PC-3 (cell line): ENCODE measurements at places on chromosomes 1 and 21. TPM values are rescaled to one million over a fixed set of nuclear protein-coding genes. Genes with fewer than 3 reads are reported as not detected.
A peak's percentile ranks its signal among the peaks of the same experiment; 100 is the strongest.

DNA sequence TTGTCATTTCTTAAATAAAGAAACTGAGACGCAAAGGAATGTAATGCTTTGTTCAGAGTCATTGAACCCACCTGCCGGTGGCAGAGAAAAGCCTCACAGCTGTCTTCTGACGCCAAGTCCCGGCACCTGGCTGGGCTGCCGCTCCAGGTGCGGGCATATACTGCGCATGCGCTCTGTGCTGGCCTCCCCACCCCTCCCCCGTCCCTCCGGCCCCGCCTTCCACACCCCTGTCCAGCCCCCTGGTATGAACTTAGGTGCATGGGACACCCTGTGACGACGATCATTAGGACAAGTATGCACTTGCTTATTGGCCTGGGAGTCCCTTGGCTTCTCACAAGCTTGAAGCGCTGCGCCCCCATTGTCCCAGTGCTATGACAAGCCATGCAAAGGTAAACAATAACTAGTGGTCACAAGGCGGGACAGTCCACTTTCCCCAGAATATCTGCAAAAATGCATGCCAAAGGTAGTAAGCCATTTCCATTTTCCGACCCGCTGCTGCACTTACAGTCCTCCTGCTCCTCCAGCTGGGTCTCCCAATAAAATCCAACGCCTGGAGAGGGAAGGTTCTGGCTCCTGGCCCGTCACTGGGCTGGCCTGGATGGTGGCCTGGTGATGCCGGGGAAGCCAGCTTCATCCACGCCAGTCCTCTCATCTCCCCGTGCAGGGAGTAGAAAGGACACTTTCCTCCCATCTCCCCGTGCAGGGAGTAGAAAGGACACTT lies 100.4 kb downstream of the PSMG1 start:
- peak; percentile 45 for DNase-seq

- peak; percentile 75 for DNase-seq
Measured at GRCh38 chr1:240031414-240031813, 60.3 kb upstream of the FMN2 start.

- no peak for DNase-seq
Measured at GRCh38 chr1:93554883-93555872, 107.3 kb downstream of the FNBP1L start.

DNA sequence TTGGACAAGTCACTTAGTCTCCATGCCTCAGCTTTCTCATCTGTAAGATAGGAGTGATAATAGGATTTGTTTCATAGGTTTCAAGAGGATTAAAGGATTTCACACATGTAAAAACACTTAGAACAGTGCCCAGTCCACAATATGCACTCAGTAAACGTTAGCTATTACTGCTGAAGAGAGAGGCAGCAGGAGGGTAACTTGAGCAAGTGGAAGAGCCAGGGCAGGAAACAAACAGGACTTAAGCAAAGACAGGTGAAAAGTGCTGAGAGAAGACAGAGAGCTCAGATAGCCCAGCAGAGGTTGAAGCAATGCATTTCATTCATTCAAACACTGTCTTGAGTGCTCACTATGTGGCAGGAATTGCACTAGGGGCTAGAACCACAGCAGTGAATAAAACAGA lies 21.1 kb upstream of the H3-3A start:
- no peak for DNase-seq

DNA sequence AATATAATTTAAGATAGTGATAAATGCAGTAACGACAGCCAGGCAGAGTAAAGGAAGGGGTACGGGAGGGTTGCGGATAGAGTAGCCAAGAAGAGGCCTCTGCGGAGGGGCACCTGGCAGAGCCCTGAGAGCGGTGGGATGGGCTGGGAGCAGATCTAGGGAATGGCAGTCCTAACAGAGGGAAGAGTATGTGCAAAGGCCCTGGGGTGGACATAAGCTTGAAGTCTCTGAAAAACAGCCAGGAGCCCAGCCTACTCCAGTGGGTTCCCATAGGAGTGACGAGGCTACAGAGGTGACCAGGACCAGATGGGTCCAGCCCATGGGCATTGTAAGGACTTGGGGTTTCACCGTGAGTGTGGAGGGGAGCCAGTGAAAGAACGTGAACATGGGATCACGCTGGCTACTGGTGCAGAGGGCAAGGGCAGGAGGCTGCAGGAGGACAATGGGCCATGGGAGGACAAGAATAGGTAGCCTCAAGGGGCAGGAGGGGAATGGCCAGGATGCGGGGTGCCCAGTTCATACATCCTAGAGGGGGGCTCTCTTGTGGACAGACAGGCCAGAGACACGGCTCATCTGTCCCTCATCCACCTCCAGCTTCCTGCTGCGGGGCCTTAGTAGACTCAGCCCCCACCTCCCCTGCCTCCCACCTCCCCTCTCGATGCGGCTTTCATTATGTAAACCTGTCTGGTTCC lies 185.7 kb upstream of the VAMP3 start:
- no peak for DNase-seq

- no peak for DNase-seq
Measured at GRCh38 chr1:181015251-181015615, 7.4 kb downstream of the STX6 start.

DNA sequence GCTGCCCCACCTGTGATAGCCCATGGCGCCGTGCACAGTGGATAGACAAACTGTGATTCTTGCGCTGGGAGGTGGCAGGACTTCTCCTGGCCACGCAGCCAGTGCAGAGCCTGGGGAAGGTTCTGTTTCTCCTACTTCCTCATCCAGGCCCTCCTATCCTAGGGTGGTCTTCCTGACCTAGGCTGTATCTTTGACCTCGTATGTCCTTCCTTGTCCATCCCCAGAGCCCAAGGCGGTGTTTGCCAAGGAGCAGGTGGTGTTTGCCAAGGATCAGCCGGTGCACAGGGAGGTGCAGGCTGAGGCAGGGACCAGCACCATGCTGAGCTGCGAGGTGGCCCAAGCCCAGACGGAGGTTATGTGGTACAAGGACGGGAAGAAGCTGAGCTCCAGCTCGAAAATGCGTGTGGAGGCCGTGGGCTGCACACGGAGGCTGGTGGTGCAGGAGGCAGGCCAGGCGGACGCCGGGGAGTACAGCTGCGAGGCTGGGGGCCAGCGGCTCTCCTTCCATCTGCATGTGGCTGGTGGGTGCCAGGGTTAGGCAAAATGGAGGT lies 63.9 kb downstream of the OBSCN start:
- DNase-seq, result no peak

DNA sequence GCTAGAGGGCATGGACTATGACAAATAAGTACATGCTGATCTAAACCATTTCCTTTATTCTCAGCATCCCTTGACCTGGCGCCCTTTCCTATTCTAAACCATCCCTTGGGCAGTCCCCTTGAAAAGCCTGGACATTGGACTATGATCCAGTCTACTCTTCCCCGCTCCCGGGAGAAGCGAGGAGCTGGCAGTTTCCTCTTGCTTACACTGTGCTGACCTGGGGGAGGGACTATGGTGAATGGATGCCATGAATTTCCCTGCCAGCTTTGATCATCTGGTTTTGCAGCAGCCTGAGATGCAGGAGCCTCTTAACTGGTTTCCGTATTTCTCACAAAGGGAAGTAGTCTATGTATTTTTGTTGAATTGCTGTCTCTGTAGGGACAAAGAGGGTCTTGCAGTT lies 121.7 kb downstream of the KIF26B start:
- no peak for DNase-seq

DNA sequence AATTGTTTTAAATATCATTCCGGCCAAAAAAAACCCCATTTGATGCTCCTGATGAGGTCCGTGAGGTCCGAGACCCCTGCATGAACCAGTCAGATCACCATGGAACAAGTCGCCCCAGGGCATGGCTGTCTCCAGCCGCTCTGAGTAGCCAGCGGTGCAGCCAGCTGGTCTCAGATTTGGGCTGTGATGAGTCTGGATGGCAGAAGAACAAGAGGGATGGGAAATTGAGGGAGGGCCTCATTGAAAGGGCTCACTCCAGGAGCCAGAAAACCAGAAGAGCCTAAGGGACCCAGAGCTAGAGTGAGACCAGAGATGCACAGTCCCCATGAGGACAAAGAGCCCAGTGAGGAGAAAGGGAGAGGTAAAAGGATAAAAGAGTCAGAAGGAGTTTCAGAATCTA lies 174.0 kb downstream of the TOMM20 start:
- DNase-seq, result no peak

GRCh38 chr1:160139840-160140239 lies 11.6 kb upstream of the ATP1A4 start:
- no peak for DNase-seq

- DNase-seq, result no peak
Measured at GRCh38 chr1:30786264-30786991, 28.9 kb upstream of the LAPTM5 start.

- DNase-seq, result no peak
Measured at GRCh38 chr1:57404884-57405283, 19.0 kb downstream of the DAB1 start.

GRCh38 chr1:58409890-58410289 lies 136.6 kb downstream of the OMA1 start:
- peak; percentile 47 for DNase-seq

DNA sequence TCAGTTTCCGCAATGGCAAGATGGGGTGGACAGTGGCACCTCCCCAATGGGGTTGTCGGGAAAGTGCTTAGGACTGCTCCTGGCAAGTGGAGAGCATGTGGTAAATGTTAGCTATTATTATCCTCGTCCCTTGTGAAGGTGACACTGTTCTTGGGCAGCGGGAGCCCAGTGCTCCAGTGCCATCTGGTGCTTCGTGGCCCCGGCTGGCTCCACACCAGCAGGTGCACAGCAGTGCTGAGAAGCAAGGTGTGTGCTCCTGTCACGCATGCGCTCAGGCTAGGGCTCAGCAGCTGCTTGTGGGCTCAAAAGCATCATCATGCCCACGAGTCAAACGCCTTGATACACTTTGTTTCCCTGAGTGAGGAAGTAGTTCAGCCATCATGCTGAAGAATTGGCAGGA lies 24.9 kb upstream of the KCNC4 start:
- DNase-seq, result no peak

DNA sequence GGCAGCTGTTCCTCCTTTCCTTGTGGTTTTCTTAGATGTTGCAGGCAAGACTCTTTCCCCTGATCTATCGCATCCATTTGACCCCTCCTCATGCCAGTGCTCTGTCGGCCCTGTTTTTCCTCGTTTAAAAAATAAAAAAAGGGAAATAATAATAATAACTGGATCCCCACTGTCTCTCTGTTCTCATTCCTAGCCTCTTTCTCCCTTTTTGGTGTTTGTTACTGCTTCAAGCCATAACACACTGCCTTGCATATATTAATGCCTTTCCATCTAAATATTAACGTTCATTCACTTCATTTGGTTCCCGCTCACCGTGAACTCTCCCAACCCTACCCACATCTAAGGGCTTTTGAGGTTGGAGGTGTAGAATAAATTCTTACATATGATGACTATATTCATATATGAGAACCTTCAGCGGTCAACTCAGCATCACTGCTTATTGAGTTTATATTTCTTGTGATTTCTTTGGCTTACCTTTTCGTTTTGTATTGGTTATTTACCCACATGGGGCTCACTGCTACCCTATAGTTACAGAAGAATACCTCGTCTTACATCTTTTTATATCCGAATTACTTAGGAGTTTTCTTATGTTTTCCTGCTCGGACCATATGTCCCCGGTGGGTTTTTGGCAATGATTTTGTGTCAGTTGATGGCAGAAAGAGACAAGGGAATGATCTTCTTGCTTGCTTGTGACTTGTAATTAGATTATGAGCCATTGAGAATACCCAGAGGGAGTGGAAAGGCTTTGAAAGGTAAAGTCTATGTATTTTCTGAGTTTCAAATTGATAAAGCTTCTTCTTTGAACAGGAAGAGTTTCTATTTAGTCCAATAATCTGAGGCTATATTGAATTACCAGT lies 805 bp downstream of the ATG4C start:
- DNase-seq, result no peak

DNA sequence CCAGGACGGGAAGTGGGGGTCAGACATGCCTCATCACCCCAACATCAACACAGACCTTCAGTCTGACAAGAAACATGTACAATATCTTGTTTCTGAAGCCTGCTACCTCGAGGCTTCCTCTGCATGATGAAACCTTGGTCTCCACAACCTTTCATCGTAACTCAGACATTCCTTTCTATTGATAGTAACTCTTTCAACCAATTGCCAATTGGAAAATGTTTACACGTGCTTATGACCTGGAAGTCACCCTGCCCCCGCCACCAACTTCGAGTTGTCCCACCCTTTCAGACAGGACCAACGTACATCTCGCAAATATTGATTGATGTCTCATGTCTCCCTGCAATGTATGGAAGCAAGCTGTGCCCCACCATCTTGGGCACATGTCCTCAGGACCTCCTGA lies 159.5 kb downstream of the ETS2 start:
- no peak for DNase-seq

GRCh38 chr1:7592120-7592798 lies 178.8 kb upstream of the VAMP3 start:
- no peak for DNase-seq

GRCh38 chr21:41686664-41687063 lies 80.2 kb downstream of the RIPK4 start:
- no peak for DNase-seq

DNA sequence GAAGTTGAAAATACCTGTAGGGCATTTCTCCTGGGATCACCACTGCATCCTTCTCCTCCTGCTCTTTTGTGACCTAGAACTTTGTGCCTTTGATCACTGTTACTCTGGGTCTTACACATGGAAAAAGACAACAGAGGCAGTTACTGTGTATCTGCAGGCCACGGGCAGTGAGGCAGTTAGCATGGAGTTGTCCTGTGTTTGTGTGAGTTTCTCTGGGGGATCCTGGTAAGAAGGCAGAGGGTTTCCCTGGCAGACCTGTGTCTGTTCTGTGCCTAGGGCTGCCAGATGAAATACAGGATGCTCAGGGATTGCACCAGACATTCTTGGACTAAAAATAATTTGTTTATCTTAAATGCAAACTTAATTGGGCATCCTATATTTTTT lies 44.4 kb upstream of the SCCPDH start:
- DNase-seq, result no peak

GRCh38 chr21:38325731-38326420 lies 69.1 kb downstream of the KCNJ15 start:
- no peak for DNase-seq

PADI4 gene
- total RNA-seq, result 0.04 and 0.92 TPM in 2 replicates

RGS18 gene
- total RNA-seq, result not detected in 2 replicates

LCE1E gene
- total RNA-seq, result not detected in 2 replicates

AADACL4 gene
- not detected in 2 replicates for total RNA-seq

CCDC27 gene
- not detected in 2 replicates for total RNA-seq

SELP gene
- total RNA-seq, result not detected in 2 replicates

MATN1 gene
- total RNA-seq, result 0.63 TPM in 1 of 2 replicates, not detected in the other

MCOLN2 gene
- 11.7 and 24.6 TPM in 2 replicates for total RNA-seq
